NCI-H1694 treated with DMSO at 0.1 percent for 48 hours (cell line): ENCODE measurements at places on chromosomes 1 and 21.

DNA sequence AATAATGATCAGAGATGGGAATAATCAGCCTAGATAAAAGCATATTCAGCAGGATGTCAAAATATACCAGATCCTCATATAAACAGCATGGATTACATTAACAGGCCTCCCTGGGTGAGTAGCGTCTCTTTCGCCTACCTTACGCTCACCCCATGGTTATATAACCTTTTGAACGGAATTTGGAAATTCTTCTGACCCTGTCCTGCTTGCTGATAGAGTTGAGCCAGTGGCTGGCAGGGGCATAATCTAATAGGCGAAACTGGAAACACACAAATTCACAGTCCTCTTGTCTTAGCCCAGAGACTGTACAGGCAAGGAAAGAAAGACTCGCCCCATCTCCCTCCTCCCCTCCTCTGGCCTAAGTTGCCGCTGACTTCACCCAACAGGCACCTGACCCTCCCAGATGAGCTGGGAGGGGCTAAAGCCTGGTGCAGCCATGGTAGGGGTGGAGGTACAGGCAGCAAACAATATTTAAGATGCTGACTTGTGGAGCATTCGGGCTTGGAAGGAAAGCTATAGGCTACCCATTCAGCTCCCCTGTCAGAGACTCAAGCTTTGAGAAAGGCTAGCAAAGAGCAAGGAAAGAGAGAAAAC lies at the start of gene ANGPTL7:
TSS of gene ANGPTL7 (plus strand) at position 498 of the 594 bp plus-strand sequence. CDS start 225 bp downstream, outside the sequence.
- DNase-seq: no peak

GRCh38 chr1:157239936-157240335 lies 101.7 kb upstream of the ETV3 start:
- no peak for DNase-seq

GRCh38 chr21:25465263-25465662 lies 142.0 kb downstream of the MRPL39 start:
- DNase-seq: no peak

GRCh38 chr1:223363057-223363855 lies 720 bp downstream of the SUSD4 start:
- DNase-seq: peak; percentile 48

DNA sequence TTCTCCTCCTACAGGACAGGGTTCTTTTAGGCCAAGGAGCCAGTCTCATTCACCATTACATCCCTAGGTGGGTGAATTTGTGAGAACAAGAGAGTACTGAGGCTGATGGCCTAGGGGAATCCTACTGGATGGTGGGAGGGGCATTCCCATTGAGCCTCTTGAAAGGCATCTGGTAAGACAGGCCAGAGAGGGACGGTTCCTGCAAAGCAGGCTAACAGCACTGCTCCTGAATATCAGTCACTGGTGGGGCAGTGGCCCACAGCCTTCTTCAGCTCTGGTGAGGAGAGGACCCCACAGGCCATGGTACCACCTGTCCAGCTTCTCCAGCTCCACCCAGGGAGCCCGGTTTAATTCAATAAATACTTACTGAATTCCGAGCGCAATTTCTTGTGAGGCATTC lies 125.9 kb upstream of the EDN2 start:
- no peak for DNase-seq

GRCh38 chr1:7650801-7651200 lies 120.3 kb upstream of the VAMP3 start:
- no peak for DNase-seq

- DNase-seq: no peak
Measured at GRCh38 chr1:204348722-204349121, 11.0 kb downstream of the PLEKHA6 start.

DNA sequence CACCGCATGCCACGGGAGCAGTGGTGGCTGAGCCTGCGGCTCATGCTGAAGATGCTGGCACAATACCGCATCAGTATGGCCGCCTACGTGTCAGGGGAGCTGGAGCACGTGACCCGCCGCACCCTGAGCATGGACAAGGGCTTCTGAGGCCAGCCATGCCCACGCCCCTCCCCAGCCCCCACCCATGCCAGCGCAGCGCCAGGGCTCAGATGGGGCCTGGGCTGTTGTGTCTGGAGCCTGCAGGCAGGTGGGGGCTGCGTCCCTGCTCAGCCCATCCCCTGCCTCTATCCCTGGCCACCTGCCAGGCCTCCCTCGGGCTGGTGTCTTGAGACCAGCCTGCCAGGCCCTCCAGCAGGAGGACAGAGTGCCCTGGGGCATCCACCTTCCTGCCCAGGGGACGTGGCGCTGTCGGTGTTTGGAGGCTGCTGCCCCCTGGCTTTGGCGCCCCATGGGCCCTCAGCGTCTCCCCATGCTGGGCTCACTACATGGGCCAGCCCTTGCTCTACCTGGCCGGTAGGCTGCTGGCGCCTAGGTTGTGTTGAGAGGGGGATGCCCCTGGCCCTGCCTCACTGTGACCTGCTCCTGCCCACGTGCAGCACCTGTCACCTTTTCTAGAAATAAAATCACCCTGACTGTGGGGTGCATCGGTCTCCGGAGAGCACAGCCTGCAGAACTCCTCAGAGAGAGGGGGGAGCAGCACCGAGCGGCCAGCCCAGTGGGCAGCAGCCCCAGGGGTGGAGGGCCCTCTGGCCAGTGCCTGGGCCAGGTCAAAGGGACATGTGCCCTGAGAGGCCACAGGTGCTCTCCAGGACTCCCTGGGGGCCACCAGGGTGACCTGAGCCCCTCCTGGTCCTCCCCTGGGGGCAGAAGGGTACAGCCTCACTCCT lies 12.2 kb downstream of the CFAP410 start:
- no peak for DNase-seq

DNA sequence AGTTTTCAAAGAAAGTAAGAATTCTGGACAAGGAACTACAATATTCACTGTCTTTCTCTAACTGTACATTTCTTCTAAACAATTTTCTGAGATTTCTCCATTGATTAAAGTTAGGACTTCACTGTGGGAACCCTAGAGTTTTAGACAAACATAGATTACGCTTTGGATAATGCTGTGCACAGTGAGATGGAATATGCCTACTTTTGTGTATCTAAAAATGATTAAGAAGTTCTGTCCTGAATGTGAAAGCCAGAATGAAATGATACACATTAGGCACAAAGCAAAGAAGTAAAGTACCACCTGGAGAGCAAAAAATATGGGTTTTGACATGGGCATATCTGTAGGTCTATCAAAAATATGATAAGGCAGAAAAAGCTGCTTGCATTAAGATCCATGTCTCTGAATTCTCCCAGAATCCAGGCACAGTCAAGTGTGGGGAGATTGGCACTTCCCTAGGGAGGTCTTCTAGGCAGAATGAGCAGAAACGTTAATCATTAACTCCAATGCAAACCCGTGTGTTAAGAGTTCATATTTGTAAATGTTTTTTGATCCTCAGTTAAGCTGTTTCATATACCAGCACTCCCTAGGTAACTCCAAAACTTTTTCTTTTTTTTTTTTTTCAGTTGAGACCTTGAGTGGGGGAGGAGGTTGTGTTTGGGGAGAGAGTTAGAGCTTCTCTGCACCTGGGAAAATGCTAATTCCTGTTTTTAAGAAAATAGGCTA lies 467.1 kb downstream of the LMO4 start:
- no peak for DNase-seq

- DNase-seq: no peak
Measured at GRCh38 chr1:59096501-59096900, 200.4 kb upstream of the FGGY start.

DNA sequence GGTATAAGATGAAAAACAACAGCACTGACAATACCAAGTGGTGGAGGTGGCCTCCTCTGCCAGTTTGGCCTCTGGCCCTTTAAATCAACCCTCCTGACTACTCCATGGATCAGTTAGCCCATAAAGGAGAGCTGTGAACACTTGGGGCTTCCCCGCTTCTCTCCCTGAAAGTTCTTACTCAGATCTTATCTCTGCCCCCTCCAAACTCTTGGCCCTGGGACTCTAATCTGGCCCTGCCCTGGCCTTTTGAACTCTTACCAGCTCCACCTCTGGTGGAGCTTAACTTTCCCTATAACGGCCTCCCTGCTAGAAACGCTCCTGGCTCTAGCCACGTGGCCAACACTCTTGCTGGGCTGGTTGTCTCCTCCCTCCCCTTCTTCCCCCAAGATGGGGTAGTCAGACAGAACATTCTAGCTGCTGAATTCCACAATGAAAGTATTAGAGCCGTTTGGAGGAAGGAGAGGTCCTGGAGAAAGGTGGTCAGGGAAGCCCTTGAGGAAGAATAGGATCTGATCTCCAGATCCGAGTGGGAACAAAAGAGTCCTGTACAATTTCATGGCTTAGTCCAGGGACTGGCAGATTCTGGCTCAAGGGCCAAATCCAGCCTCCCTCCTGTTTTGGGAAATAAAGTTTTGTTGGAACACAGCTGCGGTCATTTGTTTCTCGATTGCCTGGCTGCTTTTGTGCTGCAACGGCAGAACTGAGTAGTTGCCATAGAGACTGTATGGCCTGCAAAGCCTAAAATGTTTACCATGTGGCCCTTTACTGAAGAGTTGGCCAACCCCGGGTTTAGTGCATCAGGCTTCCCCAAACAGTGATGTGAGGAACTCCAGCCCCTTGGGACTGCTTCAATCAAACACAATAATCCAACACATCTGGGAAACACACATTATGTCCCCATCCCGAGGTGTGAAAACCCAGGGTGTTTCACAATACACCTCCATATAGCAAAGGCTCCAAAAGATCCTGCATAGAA lies 9.5 kb upstream of the PIGR start:
- no peak for DNase-seq

DNA sequence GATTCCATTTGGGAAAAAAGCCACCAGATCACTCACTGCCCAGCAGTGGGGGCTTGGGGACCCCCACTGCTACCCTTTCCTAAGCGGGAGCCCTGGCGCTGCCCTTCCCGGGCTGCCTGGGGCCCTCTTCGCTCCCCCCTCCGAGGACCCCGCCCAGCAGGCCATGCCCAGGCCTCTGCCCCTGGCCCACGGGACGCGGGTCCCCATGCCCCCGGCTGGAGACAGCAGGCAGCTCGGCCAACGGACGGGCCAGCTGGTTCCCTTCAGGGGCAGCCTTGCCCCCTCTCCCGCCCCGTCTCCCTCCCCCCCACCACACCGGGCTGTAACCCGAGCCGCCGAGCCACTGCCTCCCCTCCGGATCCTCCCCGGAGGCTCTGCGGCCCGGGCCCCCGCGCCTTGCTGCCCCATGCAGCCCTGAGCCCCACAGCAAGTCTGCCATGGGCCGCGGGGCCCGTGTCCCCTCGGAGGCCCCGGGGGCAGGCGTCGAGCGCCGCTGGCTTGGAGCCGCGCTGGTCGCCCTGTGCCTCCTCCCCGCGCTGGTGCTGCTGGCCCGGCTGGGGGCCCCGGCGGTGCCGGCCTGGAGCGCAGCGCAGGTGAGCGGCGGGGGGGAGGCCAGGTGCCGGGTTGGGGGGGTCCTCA lies at the start of gene MMP23B:
TSS of gene MMP23B (plus strand) at position 392 of the 639 bp plus-strand sequence. CDS start at position 438, 46 bp downstream.
- no peak for DNase-seq

- DNase-seq: no peak
Measured at GRCh38 chr1:182426442-182427430, 23.2 kb upstream of the RGSL1 start.

DNA sequence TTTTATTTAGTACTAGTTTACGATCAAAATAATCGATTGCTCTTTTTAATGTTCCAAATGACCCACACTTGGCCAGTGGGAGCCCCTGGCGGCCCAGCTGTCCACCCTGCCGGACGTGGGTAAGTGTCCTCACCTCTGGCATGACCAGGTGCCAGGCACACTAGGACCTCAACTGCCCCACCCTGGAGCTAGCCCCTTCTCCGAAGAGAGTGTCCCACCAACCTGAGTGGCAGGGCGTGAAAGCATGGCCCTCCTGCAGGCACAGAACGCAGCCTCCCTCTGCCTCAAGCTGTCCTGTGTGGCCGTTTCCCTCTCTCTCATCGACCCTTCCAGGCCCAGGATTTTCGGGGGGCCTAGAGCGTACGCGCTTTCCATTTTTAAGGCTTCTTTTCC lies 32.9 kb upstream of the AGPAT3 start:
- DNase-seq: no peak

DNA sequence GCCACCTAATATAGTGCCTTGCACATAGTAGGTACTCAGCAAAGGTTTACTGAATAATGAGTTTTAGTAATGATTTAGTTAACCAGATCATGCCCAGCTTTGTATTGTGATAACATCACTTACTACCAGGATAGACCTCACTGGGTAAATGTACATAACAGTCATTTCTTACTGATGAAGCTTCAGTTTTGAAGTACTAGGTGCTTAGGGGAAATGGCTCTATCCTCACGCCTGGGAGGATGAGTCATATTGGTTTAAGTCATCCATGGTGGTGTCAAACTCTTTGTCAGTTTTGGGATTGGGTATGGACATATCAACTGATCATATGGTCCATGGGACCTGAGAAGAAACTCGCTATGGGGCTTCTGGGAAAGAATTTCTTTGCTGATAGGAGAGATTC lies 90.6 kb upstream of the USP24 start:
- DNase-seq: no peak

GRCh38 chr1:167076136-167076710 lies 14.0 kb downstream of the GPA33 start:
- DNase-seq: no peak

DNA sequence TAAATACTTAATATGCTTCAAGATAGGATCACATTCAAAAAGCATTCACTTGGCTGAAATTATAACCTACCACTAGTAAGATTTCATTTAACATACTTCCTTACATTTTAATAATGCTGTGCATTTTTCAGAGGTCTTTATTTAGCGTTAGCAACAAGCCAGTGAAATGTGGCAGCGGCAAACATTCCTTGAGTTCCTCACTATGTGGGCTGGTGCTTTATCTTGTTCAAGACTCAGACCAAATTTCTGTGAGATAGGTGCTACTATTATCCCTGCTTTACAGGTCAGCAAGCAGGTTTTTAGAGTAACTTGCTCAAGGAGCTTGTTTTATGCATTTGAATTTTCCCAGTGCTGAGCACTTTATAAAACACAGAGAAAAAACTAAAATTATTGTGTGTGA lies 132.7 kb downstream of the PLPPR4 start:
- DNase-seq: no peak

GRCh38 chr1:59898927-59899326 lies 27.6 kb downstream of the CYP2J2 start:
- no peak for DNase-seq

- DNase-seq: no peak
Measured at GRCh38 chr1:90190523-90190922, 195.6 kb downstream of the ZNF326 start.

DNA sequence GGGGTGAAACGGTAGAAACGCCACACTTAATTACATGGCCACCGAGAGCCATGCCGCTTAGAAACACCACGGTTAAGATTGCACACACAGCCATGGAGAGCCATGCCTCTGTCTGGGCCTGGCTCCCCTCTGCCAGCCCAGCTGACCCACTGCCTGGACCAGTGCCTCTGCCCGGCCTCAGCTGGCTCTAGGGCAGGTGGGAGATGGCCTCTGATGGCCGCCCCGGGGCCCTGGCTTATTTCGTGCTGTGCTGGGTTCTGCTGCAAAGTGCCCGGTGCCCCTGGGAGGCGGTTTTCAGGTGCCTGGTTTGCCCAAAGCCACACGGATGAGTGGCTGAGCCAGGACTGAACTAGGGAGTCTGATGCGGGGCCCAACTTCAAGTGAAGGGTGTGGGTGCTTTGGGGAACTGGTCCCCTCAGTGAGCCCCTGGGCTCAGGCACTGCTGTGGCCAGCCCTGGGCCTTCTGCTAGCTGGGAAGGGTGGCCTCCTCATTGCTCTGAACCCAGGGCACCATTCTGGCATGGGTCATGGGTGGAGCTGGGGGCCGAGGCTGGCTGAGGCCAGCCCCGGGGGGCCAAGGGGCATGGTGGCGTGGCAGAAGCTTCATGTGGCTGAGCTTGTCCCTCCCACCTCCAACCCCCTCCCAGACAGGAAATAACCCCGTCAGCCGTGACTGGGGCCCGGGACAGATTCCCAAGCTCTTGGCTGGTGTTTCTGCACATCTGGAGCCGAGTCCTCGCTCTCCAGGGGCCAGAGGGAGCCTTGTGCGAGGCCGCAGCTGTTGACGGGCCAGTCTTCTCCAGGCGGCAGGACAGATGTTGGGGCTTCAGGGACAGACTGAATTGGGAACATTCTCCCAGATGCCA lies 1.9 kb upstream of the GPR153 start:
- no peak for DNase-seq
